NCI-H1436 treated with DMSO at 0.1 percent for 48 hours (cell line): ENCODE measurements at places on chromosomes 1 and 21.

- DNase-seq = no peak
Measured at GRCh38 chr1:183144752-183145151, 41.3 kb upstream of the LAMC2 start.

DNA sequence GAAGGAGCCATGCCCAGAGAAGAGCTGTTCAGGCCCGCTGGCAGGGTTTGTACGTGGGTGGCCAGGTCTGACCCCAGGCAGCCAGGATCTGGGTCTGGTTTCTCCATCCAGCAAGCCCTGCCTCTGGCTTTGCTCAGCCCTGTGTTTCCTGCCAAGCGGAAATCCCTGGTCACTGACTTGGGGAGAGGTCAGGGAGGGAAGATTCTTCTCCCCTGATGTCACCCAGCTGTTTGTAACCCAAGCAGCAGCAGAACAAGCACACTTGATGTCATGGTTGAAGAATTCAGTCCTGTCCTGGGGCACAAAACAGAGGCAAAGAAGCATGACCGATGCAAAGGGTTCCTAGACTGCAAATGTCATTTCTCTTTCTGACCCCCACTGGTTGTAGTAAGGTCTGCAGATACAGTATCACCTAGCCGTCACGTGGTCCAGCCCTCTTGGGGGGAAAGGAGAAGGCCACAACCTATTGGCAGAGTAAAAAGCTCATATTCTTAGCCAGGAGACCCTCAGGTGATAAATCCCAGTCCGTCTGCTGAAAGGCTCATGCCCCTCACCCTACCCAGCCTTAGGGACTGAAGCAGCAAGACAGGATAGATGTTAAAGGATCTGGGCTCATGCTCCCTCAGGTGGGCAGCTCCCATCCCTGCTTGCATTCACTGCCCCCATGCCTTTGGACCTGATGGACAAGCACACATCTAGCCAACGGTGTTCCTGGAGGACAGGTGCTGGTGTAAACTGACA lies 120.9 kb downstream of the SYT2 start:
- DNase-seq = no peak

DNA sequence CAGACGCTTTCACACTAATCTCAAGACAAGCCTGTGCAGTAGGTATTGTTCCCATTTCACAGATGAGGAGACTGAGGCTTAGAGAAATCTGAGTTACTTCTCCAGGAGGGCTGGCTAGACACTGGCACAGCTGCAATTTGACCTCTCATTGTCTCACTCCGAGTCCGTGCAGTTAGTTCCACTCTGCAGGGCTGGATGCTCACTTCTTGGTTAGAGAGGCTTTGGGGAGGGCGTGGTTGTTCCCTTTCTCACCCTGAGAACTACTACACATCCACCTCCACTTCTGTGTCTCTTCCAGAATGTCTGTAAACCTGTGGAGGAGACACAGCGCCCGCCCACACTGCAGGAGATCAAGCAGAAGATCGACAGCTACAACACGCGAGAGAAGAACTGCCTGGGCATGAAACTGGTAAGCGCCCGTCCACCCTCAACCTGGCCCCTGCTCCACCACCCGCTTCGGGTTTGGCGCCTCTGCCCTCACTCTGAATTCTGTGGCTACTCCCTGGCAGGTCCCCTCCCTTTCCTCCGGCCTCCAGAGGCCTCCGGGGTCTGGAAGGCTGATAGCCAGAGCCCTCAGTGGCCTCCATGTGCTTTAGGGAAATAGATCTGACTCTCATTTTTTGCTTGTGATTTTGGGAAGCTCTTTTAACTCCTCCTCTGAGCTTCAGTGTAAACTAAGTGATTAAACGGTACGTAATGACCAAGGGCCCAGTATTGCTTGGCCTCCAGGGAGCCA lies 29.1 kb downstream of the EIF2D start:
- no peak for DNase-seq

- no peak for DNase-seq
Measured at GRCh38 chr1:93874025-93874651, 4.9 kb downstream of the DNTTIP2 start.

DNA sequence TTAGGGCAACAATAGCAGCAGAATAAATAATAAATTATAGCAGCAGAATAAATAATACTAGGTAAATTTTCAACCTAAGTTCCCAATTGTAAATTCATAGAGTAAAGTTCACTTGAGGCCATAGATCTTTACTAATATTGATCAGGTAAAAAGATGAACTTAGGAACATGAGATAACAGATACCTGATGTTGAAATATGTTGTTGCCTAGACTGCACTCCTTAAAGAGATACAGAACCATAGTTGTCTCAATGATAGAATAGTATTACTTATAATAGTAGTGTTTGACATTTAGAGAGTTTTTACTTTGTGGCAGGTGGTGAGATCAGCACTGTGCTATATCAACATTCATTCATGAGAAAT lies 378 bp upstream of the F13B start:
- DNase-seq = no peak
